ENCODE measurements at places on chromosomes 3 and 15.
A peak's percentile ranks its signal among the peaks of the same experiment; 100 is the strongest.

DNA sequence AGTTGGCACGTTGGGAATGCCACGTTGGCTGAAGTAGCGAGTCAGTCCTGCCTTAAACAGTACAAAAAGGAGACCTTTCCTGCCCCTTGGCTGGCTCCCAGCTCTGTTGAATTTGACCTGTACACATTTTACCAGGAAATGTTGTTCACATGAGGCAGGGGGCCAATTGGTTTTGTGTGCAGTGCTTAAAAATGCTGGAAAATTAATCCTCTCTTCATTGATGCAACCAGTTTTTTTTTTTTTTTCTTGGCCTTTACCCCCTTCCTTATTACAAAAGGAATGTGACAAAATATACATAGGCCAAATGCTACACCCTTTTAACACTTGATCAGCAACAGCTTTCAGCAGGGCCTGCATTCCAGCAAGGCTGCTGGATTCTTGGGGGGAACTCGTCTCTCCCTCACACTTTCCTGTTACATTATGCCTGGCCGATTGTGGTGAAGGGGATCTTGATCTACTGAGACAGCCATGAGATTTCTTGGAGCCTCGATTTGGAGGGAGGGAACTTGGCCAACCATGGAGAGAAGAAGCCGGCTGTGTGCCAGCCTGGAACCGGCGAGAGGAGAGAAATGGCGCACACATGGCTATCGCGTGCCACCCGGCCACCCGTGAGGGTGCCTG is 93.1 kb downstream of the DNASE1L3 start:
- no peak for DNase-seq

GRCh38 chr3:133117342-133117741 is 79.2 kb downstream of the TMEM108 start:
- DNase-seq = no peak

GRCh38 chr3:196624907-196625306 is 14.6 kb upstream of the NRROS start:
- DNase-seq = no peak

- no peak for DNase-seq
These were observed 110.1 kb upstream of the CTDSPL start for GRCh38 chr3:37751537-37751936.

- DNase-seq = no peak
These were observed 131.6 kb downstream of the TPRA1 start for GRCh38 chr3:127458696-127459604.

DNA sequence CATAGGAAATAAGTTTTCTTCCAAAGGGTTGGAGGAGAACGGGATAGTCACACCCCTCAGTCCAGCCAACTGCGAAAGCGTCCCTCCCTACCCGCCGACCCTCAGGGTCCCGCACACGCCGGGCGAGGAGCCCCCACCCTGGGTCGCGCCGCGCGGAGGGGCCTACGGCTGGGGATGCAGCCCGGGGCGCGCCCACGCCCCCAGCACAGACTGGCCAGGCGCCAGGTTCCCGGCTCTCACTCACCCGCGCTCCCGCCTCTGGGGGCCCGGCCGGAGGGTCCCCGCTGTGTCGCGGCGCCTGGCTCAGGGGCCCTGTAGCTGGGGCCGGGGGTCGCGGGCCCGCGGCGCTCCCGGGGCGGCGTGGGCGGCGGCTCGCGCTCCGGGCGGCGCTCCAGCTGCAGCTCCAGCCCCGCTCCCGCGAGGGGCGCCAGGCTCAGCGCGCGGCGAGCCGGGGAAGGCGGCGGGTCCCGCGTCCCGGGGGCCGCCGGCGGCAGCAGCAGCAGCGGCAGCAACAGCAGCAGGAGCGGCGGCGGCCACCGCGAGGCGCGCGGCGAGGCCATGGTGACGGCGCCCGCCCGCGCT is 375 bp downstream of the HEG1 start:
- peak; percentile 9 for DNase-seq

DNA sequence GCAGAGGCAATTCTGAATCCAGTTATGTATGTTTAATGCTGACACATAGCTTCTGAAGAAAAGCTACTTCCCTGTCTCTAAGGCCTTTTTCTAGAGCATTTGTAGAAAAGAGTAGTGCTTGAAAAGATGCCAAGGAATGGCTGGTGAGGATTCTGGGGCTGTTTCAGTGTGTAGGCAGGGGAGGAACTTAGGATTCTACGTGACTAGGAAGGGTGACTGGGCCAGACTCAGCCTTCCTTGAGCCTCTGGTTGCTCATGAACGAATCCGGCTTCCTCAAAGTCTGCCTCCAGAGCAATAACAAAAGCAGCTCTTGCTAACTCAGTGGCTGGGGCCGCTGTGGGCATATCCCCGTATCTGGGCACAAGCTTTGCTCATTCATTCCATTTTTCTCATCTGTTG is 104.8 kb upstream of the WNT5A start:
- no peak for DNase-seq

- no peak for DNase-seq
These were observed 57.4 kb upstream of the STXBP5L start for GRCh38 chr3:120850381-120851295.

- no peak for DNase-seq
These were observed 104.9 kb upstream of the EOMES start for GRCh38 chr3:27827041-27827440.

- DNase-seq = no peak
These were observed 15.4 kb downstream of the TMOD3 start for GRCh38 chr15:51844747-51845426.

DNA sequence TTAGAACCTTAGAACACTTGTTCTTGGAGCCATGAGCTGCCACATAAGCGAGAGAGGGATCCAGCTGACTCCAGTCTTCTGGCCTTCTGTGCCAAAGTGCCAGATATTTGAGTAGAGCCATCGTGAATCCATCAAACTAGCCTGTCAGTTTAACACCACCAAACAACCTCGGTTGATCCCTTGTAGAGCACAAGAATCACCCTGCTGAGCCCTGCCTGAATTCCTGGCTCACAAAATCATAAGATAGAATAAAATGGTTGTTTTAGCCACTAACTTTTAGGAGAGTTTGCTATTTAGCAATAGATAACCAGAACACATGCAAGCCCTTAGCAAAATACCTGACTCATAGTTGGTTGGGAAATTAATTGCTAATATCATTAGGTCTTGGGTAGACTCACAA is 407.6 kb upstream of the PROK2 start:
- DNase-seq = no peak

DNA sequence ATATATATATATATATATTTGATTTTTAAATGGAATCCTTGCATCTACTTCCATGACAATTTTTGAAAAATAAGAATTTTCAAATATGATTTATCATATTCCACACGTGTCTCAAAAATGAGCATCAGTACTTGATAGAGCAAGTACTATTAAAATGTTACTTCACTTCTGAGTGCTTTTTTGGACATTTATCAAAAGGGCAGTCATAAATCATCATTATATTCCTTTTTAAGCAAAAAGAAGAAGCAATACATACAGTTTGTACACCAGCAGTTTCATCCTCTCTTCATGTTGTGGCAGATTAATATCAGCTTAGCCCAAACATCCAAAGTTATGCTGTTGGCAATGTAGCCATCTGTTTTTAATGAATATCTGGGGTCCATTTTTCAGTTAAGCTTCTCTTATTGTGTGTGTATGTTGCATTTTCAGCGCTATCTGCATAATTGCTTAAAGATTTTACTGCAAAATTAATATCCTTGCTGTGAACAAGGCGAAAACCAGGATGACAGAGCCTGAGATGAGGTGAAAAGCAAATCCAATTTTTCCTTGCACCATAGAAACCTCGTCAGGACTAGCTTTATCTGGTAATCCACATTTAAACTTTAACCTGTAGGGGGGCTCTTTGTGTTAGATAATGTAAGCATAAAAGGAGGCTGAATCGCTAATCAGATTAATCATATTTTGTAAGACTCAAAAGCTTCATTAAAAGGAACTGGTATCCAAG is 604.9 kb upstream of the AGTR1 start:
- no peak for DNase-seq

- DNase-seq = no peak
These were observed 99.3 kb upstream of the TNFAIP8L3 start for GRCh38 chr15:51193979-51194378.

- DNase-seq = no peak
These were observed 316.5 kb downstream of the GBE1 start for GRCh38 chr3:81444817-81445460.

GRCh38 chr15:91620229-91620628 is 233.3 kb upstream of the SLCO3A1 start:
- no peak for DNase-seq

DNA sequence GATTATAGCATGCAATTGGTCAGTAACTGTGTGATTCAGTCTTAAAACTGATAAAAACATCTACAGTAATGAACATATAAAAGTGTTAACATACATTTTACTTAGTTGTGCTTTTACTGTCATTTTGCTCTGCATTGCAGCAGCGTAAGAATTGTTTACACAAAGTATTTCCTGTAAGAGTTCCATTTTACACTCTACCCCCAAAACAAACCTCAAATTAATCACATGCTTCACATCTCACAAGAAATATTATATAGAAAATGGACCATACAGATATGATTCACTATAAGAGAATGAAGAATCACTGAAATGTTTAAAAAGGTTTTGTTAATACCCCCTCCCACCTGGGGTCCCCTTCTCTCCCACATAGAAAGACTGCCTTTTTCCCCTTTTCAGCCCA is 225.9 kb upstream of the LRRN1 start:
- DNase-seq = no peak

- DNase-seq = no peak
These were observed 23.0 kb upstream of the SV2B start for GRCh38 chr15:91077029-91077428.

DNA sequence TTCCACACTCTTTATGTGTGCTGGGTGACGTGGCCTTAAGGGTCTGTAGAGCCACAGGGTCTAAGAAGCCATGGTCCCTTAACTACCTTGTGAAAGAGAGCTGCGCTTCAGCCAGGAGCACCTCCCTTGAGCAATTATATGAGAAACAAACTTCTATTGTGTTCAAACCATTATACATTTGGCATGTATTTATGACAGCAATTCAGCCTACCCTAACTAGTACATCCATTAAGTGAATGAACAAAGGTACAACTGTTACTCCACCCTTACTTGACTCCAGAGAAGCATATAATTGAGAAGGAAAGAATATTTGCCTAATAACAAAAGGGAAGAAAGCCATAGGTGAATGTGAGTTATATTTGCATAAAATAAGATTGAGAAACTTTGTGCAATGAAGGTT is 69.8 kb upstream of the BOC start:
- no peak for DNase-seq

DNA sequence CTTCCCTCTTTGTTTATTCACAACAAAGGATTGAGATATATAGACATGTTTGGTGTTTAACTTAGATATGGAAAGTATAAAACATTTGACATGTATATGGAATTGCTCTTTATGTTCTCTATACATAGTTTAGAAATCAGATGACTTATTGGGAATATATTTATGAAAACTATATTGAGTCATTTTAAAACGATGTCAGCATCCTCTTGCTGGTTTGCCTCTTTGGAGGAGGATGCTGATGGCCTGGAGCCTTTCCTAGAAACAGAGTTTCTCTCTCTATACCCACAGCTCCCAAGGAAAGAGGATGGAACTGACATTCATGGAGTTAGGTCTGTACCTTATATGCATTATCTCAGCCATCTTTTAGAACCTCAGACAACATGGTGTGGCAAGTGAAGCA is 40.3 kb downstream of the ZBTB38 start:
- no peak for DNase-seq

DNA sequence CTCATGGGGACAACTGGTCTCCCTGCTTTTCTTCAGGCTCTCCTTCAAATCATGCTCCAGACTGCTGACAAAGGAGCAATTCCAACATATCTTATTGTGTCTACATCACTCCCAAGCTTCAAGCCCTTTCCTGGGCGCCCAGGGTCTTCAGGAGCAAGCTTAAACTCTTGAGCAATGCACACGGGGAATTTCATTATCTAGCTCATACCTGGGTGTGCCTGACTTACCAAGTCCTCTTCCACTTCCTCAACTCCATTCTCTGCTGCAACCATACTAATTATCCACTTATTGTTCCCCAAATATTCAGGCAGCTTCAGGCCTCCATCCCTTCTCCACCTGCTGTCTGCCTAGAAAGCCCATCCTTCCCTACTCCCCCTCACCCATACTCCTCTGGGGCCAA is 50.6 kb downstream of the B3GNT5 start:
- DNase-seq = no peak

DNA sequence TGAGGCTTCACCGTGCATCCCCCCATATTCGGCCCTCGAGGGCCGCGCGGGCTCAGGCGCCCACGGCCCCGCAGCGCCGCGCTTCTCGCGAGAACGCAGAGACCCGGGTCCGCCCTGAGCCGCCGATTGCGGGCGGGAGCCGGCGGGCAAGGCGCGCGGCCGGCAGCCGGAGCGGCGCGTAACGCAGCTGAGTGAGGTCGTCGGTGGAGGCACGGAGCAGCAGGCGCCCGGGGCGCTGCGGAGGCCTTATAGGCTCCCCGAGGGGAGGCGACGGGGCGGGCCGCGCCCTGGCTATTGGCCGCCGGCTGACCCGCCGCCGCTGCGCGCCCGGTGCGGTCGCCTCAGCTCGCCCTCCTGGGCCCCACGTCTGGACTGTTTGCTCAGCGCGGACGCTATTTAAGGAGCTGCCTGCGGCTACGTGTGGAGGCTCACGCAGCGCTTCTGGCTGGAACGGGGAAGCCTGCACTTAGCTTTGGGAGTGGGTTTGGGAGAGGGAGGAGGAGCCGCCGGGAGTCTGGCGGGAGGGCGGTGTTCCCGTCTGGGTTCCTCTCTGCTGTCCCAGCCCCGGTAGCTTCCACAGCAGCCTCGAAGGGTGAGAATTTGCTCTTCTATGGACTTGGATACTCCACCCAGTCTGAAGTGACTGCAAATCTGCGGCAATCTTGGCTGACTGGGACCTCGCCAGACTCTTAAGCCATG is at the start of gene PLOD2:
PLOD2 (minus strand) TSS at position 221 of the 699 bp plus-strand sequence; CDS start at position 26, 195 bp downstream.
- DNase-seq = no peak

DNA sequence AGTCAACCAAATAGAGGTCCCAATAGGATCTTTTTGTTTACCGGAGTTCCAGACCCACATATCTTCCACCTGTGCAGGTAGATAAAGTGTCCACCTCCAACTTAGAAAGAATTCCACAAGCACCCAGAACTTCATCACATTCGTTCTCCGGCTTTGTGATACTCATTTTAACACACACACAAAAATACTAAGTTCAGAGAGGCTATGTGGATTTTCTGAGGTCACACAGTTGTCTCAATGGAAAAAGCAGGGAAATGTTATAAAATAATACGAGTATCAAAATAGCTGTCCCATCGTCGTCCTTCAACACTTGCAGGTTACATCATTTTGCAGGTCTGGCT is 137.5 kb downstream of the TMCO5A start:
- DNase-seq = no peak

- DNase-seq = peak; percentile 46
These were observed at the start of gene TTLL13 for GRCh38 chr15:90249203-90249863. TTLL13 (plus strand) TSS chr15:90249556; CDS start chr15:90250631, 1,075 bp downstream.

All from T-helper 2 cell (primary cell).